ENCODE measurements at places on chromosomes 1 and 21.

DNA sequence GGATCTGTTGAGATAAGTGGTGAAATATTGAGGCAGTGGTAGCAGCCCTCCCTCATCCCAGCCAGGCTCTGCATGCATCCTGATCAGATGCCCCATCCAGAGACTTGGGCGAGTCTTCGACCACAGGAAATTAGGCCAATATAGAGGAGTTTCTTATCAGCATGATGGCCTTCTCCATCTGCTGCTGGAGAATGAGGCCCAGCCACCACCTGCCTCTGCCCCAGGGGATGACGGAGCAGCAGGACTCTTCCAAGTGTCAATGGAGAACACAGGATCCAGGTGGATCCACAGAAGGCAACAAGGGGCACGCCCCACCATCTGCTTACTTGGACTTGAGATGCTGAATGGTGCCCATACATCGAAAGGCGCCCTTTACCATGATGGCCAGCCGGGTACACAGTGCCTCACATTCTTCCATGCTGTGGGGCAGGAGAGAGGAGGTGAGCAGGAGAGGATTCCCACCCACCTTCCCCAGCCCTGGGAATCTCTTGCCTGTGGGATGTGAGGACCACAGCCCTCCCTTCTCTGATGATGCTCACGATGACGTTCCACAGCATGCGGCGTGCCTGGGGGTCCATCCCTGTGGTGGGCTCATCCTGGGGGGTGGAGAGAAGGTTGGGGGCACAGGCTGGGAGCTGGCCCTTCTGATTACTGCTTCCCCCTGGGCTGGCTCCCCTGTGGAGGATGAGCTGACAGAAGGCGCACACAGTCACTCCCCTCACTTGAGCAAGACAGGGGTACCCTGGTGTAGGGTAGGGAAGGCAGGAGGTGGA is 91.5 kb upstream of the GCLM start:
- DNase-seq = no peak

GRCh38 chr1:150555198-150555970 is 6.2 kb downstream of the ADAMTSL4 start:
- DNase-seq = no peak

GRCh38 chr1:42736571-42737200 is 3.4 kb downstream of the CLDN19 start:
- no peak for DNase-seq

DNA sequence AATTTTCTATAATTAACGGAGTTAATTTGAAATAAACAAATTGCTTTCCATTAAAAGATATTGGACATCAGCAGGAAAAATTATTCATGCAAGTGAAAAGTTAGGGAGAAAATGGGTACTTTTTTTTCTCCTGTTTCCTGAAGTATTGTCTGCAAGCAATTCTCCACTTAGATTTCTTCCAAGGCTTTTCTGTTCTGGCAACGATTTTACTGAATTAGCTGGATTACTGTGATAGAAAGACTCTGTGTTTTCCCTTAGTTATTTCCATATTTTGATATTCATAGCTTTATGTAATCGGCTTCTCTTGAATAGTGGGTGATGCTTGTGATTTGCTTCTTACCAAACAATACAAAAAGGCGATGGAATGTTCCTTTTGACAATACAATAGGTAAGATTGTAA is 1333.9 kb downstream of the AMY1C start:
- no peak for DNase-seq

GRCh38 chr1:47529520-47530098 is 91.8 kb downstream of the FOXD2 start:
- no peak for DNase-seq

DNA sequence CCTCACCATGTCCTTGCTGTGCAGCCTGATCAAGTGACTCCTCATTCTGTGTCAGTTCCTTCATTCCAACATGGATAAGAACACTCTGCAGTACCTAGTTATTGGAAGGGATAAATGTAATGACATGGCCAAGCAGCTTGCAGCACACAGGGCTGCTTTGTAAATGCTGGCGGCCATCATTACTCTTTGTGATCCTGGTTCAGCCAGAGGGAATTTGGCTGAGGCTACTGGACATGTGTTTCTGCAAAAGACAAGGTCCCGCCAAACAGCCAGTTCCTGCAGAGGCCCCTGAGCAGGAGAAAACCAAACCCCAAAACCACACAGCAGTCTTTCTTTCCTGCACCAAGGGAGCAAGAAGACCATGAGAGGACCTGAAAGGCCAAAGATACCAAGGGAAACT is 495.8 kb downstream of the AJAP1 start:
- no peak for DNase-seq

Measured in activated T-helper 9 cell treated with anti-CD3 and anti-CD28 coated beads, Interleukin-2, amount 50 U/mL, for 16 hours (primary cell).